ENCODE measurements at places on chromosomes 6 and 20.

DNA sequence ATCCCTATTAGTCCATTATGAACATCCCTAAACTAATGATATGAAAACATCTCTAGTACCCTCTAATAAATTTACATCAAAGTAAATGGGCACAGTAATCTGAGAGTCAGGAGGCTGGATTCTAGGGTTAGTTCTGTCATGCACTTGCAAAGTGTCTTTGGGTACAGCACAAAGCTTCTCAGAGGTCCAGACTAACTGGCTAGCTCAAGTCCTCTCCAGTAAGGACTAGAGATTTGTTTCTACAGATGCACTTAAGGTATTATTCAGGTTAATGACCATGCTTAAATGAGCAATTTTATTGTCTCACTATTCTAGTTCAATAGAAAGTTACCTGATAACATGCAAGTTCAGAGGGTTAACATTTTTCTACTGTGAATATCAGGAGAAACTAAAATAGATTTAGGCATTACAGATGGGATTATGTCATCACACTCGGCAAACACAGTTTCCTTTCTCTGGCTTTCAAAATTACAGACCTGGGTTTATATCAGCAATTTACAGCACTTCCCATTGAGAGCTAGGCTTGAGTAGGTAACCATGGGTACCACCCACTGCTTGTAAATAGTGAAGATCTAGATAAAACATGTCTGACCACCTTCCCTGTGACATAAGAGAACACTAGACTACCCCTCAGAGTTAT is 402.9 kb upstream of the RUNX2 start:
- no peak for DNase-seq

GRCh38 chr20:49853640-49854039 is 41.0 kb downstream of the SLC9A8 start:
- DNase-seq = no peak

DNA sequence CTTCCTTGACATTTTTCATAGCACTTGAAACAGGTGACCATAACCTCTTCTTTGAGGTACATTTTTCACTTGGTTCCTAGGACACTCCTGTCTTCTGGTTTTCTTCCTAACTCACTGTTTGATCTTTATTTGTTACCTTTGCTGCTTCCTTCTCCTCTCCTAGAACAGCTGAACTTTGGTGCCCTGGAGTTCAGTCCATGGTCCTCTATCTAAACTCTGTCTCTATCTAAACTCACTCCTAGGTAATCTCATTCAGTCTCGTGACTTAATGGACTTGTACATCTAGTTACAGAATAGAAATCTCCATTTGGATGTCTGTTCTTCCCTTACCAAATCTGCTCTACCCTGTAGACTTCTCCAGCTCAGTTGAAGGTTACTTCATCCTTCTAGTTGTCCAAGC is 73.7 kb downstream of the SHPRH start:
- DNase-seq = no peak

- no peak for DNase-seq
Observed at GRCh38 chr20:37473249-37474000, 47.6 kb upstream of the NNAT start.

- no peak for DNase-seq
Observed at GRCh38 chr6:160950507-160950906, 41.1 kb upstream of the MAP3K4 start.

- DNase-seq = no peak
Observed at GRCh38 chr20:37501940-37502339, 19.1 kb upstream of the NNAT start.

DNA sequence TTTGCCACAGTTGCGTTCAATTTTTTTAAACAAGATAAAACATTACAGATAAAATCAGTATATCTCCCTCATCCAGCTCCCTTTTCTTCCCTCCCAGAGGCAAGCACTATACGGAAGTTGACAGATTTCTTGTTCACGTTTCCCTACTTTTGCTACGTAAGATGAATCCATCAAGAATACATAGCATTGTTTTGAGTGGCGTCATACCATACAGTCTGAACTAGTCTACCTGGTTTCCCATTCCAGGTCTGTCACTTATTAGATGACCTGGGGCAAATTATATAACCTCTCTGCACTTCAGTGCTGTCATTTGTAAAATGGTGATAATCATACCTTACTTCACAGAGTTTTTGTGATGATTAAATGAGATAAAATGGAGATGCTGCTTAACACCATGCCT is 184.3 kb upstream of the SOX4 start:
- no peak for DNase-seq

- DNase-seq = no peak
Observed at GRCh38 chr6:5086294-5086890, 1.3 kb downstream of the PPP1R3G start.

GRCh38 chr6:26197933-26198721 is 110.9 kb downstream of the HFE start:
- DNase-seq = peak; percentile 26

DNA sequence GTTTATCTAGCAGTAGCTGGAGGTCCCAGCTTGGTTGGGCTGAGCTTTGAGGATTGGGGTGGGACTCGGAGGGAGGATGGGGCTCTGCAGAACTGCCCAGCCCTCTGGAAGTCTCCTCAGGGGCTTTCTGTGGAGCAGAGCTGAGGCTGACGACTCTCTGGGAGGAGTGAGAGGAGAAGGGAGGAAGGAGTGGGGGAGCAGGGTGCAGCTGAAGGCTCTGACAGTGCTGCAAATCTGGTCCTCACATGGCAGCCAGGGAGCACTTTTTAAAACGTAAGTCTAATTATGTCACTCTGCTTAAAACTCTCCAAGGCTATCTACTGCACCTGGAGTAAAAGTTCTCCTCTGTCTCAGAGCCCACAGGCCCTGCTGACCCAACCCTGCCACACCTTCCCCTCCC is 32.4 kb downstream of the GRM4 start:
- DNase-seq = no peak

- DNase-seq = no peak
Observed at GRCh38 chr20:50118203-50118602, 5.3 kb upstream of the UBE2V1 start.

GRCh38 chr6:158284876-158285655 is 27.2 kb upstream of the TULP4 start:
- DNase-seq = no peak

- no peak for DNase-seq
Observed at GRCh38 chr6:133368664-133369063, 127.5 kb downstream of the EYA4 start.

DNA sequence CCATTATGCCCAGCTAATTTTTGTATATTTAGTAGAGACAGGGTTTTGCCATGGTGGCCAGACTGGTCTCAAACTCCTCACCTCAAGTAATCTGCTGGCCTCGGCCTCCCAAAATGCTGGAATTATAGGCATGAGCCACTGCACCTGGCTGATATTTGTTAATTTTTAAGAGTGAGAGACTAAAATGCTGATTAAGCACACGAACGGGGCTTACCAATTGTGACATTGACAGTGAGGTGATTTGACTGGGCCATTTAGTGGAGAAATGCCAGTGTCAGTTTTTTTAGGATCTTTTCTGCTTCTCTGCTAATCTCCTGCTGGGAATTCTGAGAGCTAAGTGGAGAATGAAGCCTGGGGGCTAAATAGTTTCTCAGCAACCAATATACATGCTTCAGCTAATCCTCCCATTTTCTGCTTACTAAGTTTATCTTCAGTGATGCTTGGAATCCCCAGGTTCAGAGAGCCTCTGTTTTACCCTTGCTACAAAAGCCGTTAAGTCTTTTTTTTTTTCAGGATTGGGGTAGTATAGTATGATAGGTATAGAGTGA is 9.8 kb upstream of the DEFB123 start:
- DNase-seq = no peak

- DNase-seq = no peak
Observed at GRCh38 chr20:278607-279571, 11.7 kb downstream of the C20orf96 start.

DNA sequence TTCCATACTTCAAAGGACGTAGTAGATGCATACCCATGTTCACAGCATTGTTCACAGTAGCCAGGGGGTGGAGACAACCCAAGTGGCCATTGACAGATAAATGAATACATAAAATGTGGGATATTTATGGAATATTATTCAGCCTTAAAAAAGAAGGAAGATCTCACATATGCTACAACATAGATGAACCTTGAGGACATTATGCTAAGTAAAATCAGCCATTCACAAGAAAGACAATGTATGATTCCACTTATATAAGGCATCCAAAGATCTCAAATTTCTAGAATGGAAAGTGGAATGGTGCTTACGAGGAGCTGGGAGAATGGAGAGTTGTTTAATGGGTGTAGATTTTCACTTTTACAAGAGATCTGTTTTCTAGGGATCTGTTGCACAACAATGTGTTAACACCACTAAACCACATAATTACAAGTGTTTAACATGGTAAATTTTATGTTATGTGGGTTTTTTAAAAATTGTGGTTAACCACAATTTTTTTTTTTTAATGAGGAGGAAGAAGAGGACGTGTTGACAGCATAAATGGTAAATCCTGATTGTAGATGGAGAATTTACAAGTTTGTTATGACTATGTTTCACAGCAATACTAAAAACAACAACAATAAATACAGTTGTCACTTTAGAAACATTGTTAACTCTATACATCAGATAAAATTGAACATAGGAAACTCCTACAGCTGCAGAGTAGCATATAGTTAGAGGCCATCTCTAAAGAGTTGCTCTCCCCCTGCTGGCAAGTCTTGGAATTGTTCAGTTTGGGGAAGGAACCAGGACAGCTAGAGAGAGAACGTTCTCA is 41.6 kb downstream of the CCN2 start:
- DNase-seq = no peak

- no peak for DNase-seq
Observed at GRCh38 chr6:57221191-57221935, 744 bp downstream of the RAB23 start.

DNA sequence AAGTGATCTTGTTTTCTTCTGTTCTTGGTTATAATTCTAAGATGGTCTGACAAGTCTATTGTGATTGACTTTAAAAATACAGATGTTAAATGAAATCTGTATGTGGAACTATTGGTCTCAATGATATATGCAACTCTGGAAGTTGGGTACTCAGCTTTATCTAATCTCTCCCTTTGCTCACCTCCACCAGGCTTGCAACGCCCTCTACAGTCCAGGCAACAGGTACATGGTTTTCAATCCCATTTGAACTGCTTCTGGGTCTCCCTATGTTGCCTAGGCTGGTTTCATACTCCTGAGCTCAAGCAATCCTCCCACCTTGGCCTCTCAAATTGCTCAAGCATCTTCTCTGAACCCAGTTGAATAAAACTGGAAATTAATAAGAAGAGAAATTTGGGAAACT is 25.6 kb upstream of the HLA-DQB1 start:
- no peak for DNase-seq

DNA sequence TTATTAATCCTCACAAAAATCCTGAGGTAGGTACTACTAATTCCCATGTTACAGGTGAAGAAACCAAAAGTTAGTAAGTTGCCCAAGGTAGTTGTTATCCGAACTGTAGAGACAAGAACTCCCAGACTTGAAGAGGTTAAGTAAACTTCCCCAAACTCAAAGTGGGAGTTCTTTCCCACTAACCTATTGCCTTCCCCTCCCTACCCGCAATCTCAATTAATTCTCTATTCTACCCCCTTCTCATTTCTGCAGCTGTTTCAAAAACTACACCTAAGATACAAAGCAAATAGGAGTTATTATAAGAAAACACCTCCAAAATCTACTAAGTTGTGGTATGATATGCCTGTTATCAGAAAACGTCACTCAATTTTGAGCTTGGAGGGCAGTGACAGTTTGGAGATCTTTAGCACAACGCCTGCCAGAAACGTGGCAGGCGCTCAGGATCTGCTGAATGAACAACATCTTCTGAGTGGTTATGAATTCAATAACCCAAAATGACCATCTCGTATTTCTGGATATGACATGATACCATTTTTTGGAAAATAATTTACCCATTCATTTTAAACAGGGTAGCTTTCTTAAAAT is 7.1 kb downstream of the CSNK2A1 start:
- no peak for DNase-seq

DNA sequence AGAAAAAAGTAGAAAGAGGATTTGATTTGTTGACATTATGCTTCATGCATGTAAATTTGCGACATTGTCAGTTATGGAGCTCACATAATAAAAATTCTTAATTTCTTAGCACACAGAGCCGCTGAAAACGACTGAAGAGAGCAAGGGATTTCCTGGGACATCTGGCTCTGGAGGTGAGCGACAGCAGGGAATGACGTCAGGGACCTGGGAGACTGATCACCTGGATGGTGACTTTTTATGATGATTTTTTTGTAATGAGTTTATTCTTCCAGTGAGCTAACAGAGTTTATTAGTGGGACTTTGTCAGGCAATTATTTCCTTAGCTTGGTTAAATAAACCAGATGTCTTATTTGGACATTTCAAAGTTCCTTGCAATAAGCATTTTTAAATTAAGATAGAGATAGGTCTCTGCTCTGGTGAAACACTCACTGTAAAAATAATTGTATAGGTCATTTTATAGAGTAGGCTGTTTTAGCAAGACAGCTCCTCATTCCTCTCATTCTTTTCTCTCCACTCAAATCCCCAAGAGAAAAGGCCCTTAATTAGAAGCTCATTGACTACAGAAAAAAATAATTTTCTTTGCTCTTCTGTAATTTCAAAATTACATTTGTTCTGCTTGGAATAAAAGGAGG is 19.4 kb downstream of the TMEM200A start:
- DNase-seq = no peak

- DNase-seq = no peak
Observed at GRCh38 chr6:53259860-53260580, 88.7 kb downstream of the ELOVL5 start.

- DNase-seq = no peak
Observed at GRCh38 chr6:55450005-55450404, 122.7 kb downstream of the GFRAL start.

- DNase-seq = peak; percentile 88
Observed at GRCh38 chr6:52540286-52540902, 36.5 kb downstream of the TRAM2 start.

DNA sequence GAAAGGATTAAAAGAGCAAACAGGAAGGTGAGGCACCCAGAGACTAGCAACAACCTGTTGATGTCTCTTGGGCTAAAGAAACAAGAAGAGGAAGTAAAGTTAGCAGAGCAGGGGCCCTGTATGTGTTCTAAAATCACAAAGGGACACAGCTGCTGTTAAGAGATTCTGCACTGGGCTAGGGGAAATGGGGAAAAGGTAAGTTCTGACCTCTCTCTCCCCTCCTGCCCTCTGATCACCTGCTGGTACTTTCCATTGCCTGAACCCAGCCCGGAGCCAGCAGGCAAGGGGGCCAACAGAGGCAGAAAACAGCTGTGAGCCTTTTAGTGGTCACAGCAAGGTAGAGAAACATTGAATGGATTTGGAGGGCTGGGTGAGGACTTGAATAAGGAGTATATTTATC is 13.5 kb upstream of the CNR1 start:
- DNase-seq = no peak

GRCh38 chr6:74749211-74750147 is 456.4 kb downstream of the COL12A1 start:
- peak; percentile 12 for DNase-seq

- DNase-seq = peak; percentile 56
Observed at GRCh38 chr6:134077301-134077700, 24.9 kb upstream of the SLC2A12 start.
